ENCODE measurements at places on chromosomes 3 and 15. TPM values are rescaled to one million over a fixed set of nuclear protein-coding genes. Genes with fewer than 3 reads are reported as not detected.

GRCh38 chr15:23734862-23735261 is 47.8 kb upstream of the NDN start:
- DNase-seq: no peak
- no peaks in the 10 kb centered on the region for H3K4me1 ChIP-seq
- H3K36me3 ChIP-seq: no peaks in the 10 kb centered on the region
- no peak overlapping the region for H3K4me3 ChIP-seq
- no peak overlapping the region for H3K27ac ChIP-seq

DNA sequence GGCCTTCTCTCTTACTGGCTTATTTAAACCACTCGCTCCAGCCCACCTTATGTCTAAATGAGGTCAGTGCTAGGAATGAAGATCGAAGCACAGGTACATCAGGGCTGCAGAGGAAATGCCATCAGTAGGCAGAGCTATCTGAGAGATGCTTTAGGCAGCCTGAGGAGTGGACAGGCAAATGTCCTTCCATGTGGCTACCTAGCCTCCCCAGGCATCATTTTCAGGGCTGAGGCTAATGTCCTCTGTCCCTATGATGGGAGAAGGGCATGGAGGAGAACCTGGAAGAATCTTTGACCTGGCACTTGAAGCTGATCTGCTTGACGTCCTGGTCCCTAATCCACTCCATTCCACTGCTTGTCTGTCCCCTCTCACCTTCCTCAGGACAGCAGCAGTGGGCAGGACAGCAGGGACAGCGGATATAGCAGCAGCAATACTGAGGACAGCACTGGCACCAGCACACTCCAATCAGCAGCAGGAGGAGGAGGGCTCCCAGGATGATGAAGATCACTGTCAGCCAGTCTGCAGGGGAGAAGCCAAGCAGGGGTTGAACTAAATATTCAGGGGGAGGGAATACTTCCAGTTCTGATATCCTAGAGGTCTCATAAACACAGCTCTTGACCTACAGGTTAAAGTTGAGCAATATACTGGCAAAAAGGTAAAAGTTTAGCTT is 21.0 kb downstream of the ILDR1 start:
- no peaks in the 10 kb centered on the region for H3K36me3 ChIP-seq
- no peak overlapping the region for H3K4me3 ChIP-seq
- no peaks in the 10 kb centered on the region for H3K27me3 ChIP-seq
- no peak for DNase-seq
- H3K27ac ChIP-seq: no peak overlapping the region
- H3K4me1 ChIP-seq: peaks cover 51% of the 10 kb centered on the region

GRCh38 chr3:160355826-160356225 is 43.2 kb downstream of the IFT80 start:
- no peak for DNase-seq
- H3K36me3 ChIP-seq: peaks cover 12% of the 10 kb centered on the region
- no peaks in the 10 kb centered on the region for H3K27me3 ChIP-seq
- peaks cover 5% of the 10 kb centered on the region for H3K4me1 ChIP-seq

GRCh38 chr3:57160765-57161538 is 4.2 kb downstream of the IL17RD start:
- no peak for DNase-seq
- H3K27ac ChIP-seq: no peak overlapping the region
- H3K4me3 ChIP-seq: no peak overlapping the region
- no peaks in the 10 kb centered on the region for H3K27me3 ChIP-seq

GRCh38 chr3:9782770-9783169 is 9.5 kb downstream of the TADA3 start:
- no peak for DNase-seq
- H3K36me3 ChIP-seq: peaks cover 12% of the 10 kb centered on the region
- no peak overlapping the region for H3K4me3 ChIP-seq
- no peaks in the 10 kb centered on the region for H3K27me3 ChIP-seq

- H3K4me3 ChIP-seq: no peak overlapping the region
- H3K27me3 ChIP-seq: no peaks in the 10 kb centered on the region
- H3K36me3 ChIP-seq: no peaks in the 10 kb centered on the region
- no peak overlapping the region for H3K27ac ChIP-seq
These were observed 50.5 kb downstream of the MYO1E start for GRCh38 chr15:59322056-59322759.

DNA sequence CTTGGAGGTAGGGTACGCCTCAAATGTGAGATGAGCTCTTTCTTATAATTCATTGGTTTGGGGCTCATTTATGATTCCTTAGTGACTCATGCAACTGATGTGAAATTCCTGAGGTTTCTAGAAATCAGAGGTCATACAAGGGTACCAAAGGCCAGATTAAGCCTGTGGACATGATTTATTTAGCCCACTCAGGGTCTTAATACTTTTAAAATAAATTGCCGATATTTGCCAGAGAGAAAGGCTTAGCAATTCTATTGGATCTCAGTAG is 289.0 kb downstream of the NEK10 start:
- H3K36me3 ChIP-seq: no peaks in the 10 kb centered on the region
- DNase-seq: no peak
- H3K27me3 ChIP-seq: no peaks in the 10 kb centered on the region

DNA sequence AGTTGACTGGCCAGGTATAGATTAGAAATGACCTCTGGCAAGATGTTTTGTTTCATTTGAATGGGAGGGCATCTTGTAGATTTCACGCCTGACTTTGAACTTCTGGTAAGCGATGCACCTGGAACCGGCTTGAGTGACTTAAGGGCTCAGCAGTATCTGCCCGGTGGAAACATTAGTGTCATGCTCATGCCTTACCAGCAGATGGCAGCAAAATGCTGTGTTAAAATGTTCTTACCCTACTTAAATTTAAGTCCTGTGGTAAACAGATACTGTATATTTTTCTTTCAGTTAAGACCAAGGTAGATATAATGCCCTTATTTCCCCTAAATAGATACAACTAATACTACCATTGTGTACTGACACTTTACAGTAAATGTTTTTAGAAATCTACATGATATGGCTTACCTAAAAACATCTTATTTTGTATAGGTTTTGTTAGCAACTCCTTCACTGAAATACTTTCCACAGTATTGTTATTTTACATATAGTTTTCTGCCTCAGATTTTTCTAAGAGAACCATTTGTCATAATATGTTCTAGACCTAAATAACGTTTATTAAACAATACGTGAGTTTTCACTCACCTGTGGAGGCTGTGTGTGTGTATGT is 25.5 kb downstream of the ASB7 start:
- no peak overlapping the region for H3K27ac ChIP-seq
- H3K36me3 ChIP-seq: peaks cover 18% of the 10 kb centered on the region
- DNase-seq: peak; percentile 89
- no peak overlapping the region for H3K4me3 ChIP-seq

DNA sequence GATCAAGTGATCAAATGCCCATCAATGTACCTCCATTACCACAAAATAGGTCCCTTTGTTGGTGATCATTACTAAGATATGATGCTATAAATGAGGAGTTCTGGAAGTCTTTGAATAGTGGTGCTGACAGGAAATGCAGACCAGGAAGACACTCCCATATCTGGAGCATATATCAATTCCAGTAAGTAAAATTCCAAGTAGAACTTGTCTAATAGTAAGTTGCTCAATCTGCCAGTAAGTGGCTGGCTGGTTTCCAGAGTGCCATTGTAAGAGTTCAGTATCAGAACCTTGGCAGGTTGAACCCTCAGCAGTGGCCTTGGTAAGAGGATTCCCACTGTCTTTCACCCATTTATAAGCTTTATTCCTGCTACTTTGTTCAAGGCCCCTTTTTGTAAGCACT is 379.9 kb upstream of the RBMS3 start:
- DNase-seq: no peak
- H3K27me3 ChIP-seq: no peaks in the 10 kb centered on the region
- no peak overlapping the region for H3K4me3 ChIP-seq
- no peaks in the 10 kb centered on the region for H3K36me3 ChIP-seq

DNA sequence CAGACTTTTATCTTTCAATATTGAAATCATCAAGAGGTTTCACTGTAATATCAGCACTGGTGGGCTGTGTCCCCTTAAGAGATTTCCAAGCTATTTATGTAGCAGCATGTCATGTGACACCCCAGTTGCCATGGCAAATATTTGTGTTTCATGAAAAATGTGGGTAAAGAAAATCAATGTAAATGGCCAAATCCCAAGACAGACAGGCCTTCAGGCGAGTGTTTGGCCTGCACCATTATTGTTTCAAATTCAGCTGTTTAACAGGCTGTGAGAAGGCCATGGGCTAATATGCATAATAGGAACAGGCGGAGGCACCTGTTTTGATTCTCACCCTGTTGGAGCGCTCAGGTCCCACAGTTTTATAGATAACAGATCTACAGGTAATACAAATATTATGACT is 104.2 kb downstream of the IQCH start:
- no peaks in the 10 kb centered on the region for H3K36me3 ChIP-seq
- no peak overlapping the region for H3K27ac ChIP-seq
- H3K4me3 ChIP-seq: no peak overlapping the region
- no peak for DNase-seq
- no peaks in the 10 kb centered on the region for H3K27me3 ChIP-seq

GRCh38 chr15:52093539-52094510 is 18.8 kb downstream of the BCL2L10 start:
- H3K4me1 ChIP-seq: no peaks in the 10 kb centered on the region
- DNase-seq: no peak
- H3K27me3 ChIP-seq: 0 out of 2 replicates have a peak, but pooled peaks cover 4% of the 10 kb centered on the region

DNA sequence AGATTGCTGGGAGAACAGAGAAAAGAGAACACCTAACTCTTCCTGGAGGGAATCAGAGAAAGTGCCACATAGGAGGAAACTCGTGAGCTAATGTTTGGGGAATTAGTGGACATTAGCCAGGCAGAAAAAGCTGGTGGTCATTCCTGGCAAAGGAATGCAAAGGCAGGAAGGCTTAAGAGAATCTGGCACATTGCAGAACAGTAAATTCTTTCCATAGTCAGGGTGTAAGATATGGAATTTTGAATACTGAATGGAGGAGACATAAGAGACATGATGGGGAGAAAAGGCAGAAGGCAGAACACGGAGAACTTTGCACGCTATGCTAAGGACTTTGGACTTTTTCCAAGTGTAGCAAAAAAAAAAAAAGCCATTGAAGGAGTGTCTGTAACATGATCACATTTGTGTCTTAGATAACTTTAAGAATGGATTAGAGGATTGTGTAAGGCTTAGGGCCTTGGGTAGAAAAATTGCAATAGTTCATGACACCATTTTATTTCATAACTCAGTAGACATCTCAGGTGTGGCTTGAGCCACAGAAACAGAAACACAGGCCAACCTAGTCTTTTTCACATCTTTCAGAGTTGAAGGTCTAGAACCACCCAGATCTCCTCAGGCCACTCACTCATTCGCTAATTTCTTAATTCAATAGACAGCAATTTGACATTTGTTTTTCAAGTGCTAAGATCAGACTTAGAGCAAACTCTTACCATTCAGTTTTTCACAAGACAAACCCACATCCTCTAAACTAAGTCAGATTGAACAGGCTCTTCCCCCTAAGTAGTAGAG is 31.2 kb upstream of the CCDC80 start:
- DNase-seq: no peak
- no peaks in the 10 kb centered on the region for H3K27me3 ChIP-seq
- no peak overlapping the region for H3K27ac ChIP-seq
- peaks cover 10% of the 10 kb centered on the region for H3K4me1 ChIP-seq
- no peak overlapping the region for H3K4me3 ChIP-seq

ADAMTSL3 gene
- total RNA-seq: not detected

PAQR5 gene
- total RNA-seq: not detected

CHRFAM7A gene
- total RNA-seq: not detected

GUCA1C gene
- not detected for total RNA-seq

CATSPER2 gene
- total RNA-seq: 5.1 TPM

ATP13A4 gene
- total RNA-seq: 21.1 TPM

SLC24A5 gene
- total RNA-seq: not detected

TMCO5A gene
- total RNA-seq: not detected
